ENCODE measurements at places on chromosomes 1 and 21. TPM values are rescaled to one million over a fixed set of nuclear protein-coding genes. Genes with fewer than 3 reads are reported as not detected.

The FOXD3 gene
- not detected for total RNA-seq

The HSD3B1 gene
- total RNA-seq = not detected

The SEC16B gene
- total RNA-seq = 2.9 TPM

The IL12RB2 gene
- 3.4 TPM for total RNA-seq

The MLLT11 gene
- total RNA-seq = 0.64 TPM

The SPRR5 gene
- total RNA-seq = not detected

The FALEC gene
- not detected for total RNA-seq

The ARTN gene
- total RNA-seq = 0.39 TPM

The TBX15 gene
- total RNA-seq = 10.4 TPM

The PLA2G4A gene
- 14.1 TPM for total RNA-seq

The NPHS2 gene
- total RNA-seq = not detected

The PPFIA4 gene
- 0.55 TPM for total RNA-seq

The LAMC1 gene
- total RNA-seq = 370 TPM

The HSD3B2 gene
- total RNA-seq = not detected

The GJA4 gene
- 26.4 TPM for total RNA-seq

The GUCA2B gene
- not detected for total RNA-seq

The KIAA0040 gene
- 69.7 TPM for total RNA-seq

The CD34 gene
- total RNA-seq = 45.5 TPM

The LRRIQ3 gene
- total RNA-seq = 0.71 TPM

The TDRD5 gene
- 0.35 TPM for total RNA-seq

The CD247 gene
- total RNA-seq = 2.1 TPM

The MCOLN2 gene
- 0.29 TPM for total RNA-seq

The LENEP gene
- total RNA-seq = not detected

The SDC3 gene
- 53.4 TPM for total RNA-seq

The ANKRD35 gene
- total RNA-seq = 4.3 TPM

The OR2L5 gene
- not detected for total RNA-seq

The RXFP4 gene
- not detected for total RNA-seq

The DDX59 gene
- total RNA-seq = 17.1 TPM

The ABCG1 gene
- 25.9 TPM for total RNA-seq

The GBP7 gene
- total RNA-seq = not detected

The OR2T33 gene
- total RNA-seq = not detected

The PTGFR gene
- total RNA-seq = 0.84 TPM

The FLG2 gene
- total RNA-seq = not detected

The NCF2 gene
- total RNA-seq = 40.8 TPM

The EFNA3 gene
- 0.58 TPM for total RNA-seq

The PTPRU gene
- total RNA-seq = 17.2 TPM

The LPAR3 gene
- not detected for total RNA-seq

The SHISAL2A gene
- total RNA-seq = not detected

The LEFTY1 gene
- total RNA-seq = not detected

The SYDE2 gene
- total RNA-seq = 9.3 TPM

The ZNF496 gene
- 14.4 TPM for total RNA-seq

The KLF17 gene
- not detected for total RNA-seq

The PLPP3 gene
- 112 TPM for total RNA-seq

The CD1D gene
- total RNA-seq = 5.1 TPM

The GCSAML gene
- 0.51 TPM for total RNA-seq

The S100A14 gene
- total RNA-seq = 0.35 TPM

The ANGPTL3 gene
- not detected for total RNA-seq

The CFHR2 gene
- not detected for total RNA-seq

The PHC2 gene
- total RNA-seq = 142 TPM

The VSIG8 gene
- total RNA-seq = not detected

The ALPL gene
- 129 TPM for total RNA-seq

The PLXNA2 gene
- total RNA-seq = 49.0 TPM

The KCNE1 gene
- 7.3 TPM for total RNA-seq

The SRSF11 gene
- 150 TPM for total RNA-seq

The SPRR3 gene
- not detected for total RNA-seq

Measured in mesenteric fat pad (tissue), 1 donor.